ENCODE measurements at places on chromosomes 2 and 18.

GRCh38 chr18:45243340-45244110, 371.8 kb upstream of the SLC14A2 start:
- DNase-seq = no peak

DNA sequence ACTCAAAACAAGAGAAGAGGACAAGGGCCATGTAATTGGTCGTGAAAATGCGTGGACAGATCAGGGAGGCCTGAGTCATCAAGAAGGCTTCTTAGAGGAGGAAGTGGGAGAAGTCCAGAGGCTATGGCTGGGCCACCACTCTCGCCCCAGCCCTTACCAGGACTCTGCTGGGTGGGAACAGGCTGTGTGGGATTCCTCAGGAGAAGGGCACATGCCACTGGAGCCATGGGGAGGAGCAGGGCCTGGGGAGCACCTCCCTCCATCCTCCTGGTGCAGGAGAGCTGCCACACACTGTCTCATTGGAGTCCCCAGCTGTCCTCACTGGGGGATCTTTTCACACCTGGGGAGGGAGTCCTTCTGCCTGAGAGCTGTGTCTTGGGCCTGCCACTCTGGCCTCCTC, 9.4 kb upstream of the RALB start:
- DNase-seq = peak; percentile 40

DNA sequence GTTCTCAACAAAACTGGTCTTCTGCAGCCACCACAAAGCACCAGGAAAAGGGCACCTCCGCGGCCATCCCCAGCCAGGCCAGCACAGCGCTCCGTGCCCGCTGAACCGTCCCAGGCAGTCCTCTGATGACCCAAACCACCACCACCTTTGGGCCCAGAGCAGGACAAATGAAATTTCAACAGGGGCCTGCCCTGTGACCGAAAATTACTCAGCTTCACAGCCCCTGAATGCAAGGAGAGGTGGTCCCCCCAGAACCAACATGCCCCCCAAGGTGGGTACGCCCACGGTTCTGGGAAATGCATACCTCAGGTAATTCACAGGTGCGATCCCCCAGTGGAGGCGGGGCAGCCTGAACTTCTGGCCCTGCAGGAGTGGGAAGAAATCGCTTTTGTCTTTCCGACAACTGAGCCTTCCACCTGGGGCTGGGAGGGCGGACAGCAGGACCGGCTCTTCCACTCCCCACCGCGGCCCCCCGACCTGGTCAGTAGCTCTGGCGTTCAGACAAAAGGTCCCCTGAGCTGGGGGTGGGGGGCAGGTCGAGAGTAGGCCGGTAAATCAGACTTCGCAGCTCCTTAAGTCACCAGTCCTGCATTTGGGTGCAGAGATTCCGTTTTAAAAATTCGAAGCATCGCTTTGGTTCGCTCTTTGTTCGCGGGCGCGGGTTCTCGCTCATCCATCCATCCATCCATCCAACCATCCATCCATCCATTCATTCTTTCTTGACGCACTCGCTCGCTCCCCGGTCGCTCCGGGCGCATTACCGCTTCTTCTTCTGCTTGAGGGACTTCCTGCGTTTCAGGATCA, 1.4 kb downstream of the ARL4C start:
- DNase-seq = peak; percentile 17

GRCh38 chr18:56541340-56541739, 97.1 kb downstream of the TXNL1 start:
- DNase-seq = no peak

- no peak for DNase-seq
These were observed 7.2 kb upstream of the TET3 start for GRCh38 chr2:73977466-73977865.

DNA sequence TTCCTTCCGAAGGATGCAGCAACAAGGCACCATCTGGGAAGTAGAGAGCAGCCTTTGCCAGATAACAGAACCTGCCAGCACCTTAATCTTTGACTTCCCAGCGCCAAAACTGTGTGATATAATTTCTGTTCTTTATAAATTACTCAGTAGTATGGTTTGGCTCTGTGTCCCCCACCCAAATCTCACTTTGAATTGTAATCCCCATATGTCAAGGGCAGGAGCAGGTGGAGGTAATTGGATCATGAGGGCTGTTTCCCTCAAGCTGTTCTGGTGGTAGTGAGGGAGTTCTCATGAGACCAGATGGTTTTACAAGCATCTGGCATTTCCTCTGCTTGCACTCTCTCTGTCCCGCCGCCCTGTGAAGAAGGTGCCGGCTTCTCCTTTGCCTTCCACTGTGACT, 899.9 kb downstream of the TRIB2 start:
- DNase-seq = no peak

DNA sequence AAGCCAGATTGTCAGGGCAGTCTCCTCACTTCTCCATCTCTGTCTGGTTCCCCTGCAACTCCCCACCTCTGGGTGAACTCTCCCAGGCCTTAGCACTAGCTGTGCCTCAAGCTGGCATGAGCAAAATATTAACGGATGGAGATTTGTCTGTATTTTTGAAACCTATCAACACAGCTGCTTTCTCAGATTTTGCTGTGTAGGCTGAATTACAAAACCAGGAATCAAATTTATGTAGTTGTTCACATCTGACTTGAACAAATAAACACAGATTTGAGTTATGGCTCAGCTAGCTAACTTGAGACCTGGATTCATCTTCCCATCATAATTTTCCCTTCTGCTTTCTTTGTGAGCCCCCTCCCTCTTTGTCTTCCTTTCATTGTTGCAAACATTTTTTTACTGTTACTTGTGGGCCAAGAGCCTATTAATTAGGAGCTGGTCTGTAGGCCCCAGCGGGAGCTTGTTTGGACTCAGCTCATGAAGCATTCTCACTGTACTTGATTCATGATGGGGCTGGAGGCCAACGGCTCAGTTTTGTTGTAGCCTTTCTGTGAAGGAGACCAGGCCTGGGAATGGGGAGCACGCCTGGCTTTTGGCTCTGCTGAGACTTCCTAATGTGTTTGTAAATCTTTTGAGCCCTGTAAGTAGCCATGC, 164.1 kb upstream of the GATA6 start:
- DNase-seq = no peak

GRCh38 chr18:79556829-79557585, 122.6 kb upstream of the CTDP1 start:
- DNase-seq = no peak

DNA sequence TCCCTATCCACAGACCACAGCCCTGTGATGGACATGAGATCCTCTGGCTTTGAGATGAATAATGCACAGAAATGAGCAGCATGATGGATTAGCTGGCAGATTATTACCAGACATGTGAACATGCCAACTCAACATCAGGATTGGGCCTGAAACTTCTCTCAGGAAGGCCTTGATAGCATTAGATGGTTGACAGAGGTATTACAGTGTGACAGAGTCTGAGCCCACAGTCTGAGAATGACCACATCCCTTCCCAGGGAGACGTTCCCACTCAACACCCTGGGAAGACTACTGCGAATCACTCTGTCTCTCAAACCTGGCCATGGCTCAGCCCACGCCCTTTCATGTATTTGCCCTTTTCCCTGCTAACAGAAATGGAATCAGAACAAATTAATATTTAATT, 66.9 kb downstream of the BCL11A start:
- DNase-seq = no peak

GRCh38 chr2:111250448-111251030, 129.8 kb downstream of the BCL2L11 start:
- no peak for DNase-seq

GRCh38 chr2:9488583-9489547, 14.5 kb downstream of the IAH1 start:
- DNase-seq = no peak

GRCh38 chr2:48635786-48636185, 18.1 kb downstream of the GTF2A1L start:
- DNase-seq = no peak
